ENCODE measurements at places on chromosomes 4 and X.

DNA sequence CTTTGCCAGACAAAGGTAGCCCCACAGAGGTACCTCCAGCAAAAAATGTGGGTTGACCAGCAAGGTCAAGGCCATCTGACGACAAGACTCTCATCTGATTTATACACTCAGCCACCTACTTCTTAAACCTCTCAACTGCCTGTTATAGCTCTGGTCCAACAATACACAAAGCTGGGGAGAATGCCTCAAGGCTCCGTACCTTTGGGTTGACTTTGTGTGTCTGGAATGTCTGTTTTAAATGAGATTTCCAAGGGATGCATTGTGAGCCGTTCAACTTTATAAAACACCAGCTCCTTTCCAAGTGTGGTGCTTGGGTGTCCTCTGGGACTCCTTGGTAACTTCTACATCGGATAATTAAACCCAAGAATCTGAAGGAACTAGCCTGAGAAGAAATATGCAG lies 167.0 kb upstream of the RPL34 start:
- no peak for DNase-seq

DNA sequence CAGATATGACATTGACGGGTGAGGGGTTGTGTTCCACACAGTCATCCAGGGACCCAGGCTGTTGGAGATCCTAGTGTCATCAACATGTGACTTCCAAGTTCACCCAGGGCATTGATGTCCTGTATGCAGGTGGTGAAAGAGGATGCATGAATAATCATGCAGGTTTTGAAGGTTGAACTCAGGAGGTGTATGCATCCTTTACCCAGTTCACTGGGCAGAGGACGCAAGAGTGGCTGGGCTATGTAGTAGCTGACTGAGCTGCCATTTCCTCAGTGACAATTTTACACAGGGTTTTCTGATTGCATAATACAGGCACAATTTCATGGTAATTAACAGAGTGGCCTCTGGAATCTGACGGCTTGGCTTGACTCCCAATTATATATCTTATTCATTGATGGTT lies 323.0 kb downstream of the HS3ST1 start:
- DNase-seq = no peak

GRCh38 chr4:98572697-98573096 lies 85.7 kb downstream of the TSPAN5 start:
- no peak for DNase-seq

DNA sequence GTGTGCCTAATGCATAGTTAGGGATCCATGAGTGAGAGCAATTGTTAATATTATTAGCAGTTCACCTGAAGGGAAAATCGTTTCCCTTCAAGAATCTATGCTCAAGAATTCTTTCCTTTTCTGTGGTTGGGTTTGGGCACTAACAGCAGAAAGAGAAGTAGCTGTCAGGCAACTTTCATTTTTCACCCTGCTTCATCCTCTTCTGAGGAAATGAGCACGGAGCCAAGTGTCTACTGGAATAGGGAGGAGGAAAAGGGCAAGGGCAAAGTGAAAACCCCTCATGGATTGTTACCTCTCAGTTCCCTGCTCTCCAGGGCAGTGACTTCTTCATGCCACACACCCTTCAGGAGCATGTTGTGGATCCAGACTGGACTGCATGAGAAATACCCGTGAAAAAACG lies 2.6 kb upstream of the HPGDS start:
- DNase-seq = no peak

- no peak for DNase-seq
Measured at GRCh38 chr4:140793291-140793690, 37.1 kb upstream of the TBC1D9 start.

Data from ACHN (cell line).